Naive B cell (primary cell): ENCODE measurements at places on chromosomes 6 and 20.

DNA sequence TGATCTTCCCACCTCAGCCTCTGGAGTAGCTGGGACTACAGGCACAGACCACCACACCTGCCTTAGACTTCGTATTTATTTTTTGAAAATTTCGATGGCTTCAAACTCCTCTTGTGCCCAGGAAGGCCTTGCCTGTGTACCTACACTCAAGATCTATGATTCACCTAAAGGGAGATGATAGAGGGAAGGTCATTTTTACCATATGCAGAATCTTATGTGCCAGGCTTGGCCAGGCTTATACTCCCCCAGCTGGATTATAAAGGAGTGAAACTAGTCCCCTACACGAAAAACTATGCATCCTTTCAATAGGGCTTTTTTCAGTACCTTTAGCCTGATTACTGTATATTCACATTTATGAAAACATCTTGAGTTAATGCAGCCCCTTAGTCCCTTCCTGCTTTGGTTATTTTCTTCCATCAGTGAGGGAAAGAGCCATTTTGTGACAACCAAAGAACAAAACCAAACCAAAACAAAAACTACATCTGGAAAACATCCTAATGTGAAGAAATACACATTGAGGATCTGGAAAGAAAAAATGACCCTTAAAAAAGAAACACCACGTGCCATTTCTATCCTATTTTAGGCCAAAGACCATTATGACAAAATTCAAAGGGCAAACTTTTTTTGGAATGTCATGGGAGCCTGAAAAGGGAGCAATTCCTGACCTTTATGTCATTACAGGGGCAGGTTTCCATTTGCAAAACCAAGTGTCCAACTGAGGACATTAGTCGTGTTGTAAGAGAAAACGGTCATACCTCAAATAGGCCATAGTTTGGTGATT lies 34.7 kb downstream of the RIPOR2 start:
- no peak for DNase-seq

GRCh38 chr6:28758046-28758817 lies 165.6 kb downstream of the TRIM27 start:
- DNase-seq: no peak

- no peak for DNase-seq
Measured at GRCh38 chr6:71745525-71745924, 140.8 kb upstream of the RIMS1 start.

DNA sequence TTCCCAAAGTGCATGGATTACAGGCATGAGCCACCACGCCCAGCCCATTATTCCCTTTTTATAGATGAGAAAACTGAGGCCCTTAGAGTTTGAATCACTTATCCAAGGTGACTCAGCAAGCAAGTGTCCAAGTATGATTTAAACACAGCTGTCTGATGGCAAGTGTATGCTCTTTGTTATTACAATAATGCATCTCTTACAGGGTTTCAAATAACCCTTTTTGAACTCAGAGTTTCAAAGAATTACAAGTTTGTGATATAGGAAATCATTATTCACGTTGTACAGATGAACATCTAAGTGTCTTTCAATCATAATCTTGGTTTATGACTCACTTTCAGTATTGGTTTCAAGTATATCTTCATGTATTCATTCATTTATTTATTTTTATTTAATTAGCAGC lies 63.0 kb downstream of the CD83 start:
- no peak for DNase-seq

DNA sequence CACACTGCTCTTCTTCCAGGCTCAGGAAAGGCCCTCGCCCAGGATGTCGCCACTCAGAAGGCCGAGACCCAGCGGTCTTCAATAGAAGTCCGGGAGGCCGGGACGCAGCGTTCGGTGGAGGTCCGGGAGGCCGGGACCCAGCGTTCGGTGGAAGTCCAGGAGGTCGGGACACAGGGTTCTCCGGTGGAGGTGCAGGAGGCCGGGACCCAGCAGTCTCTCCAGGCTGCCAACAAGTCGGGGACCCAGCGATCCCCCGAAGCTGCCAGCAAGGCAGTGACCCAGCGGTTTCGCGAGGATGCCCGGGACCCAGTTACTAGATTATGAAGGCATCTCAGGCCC lies 1.0 kb downstream of the KHDC3L start:
- DNase-seq: no peak

GRCh38 chr20:46011631-46012482 lies 3.1 kb downstream of the MMP9 start:
- DNase-seq: no peak

DNA sequence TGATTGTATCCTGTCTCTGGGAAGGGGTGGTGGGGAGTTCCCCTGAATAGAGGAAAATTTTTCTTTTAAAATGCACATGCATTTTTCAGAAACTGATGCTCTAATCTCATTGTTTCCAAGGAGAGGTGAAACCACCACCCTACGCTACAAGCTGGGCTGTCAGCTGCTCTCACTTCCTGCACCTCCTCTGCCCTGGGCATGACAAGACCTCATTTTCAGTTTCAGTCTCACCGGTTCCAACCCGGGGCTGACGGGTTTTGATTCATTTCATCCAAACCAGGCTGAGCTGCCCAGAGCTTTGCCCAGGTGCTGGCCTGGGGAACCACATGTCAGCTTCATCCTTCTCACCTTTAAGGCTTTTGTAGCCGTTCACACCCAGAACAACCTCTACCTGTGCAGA lies 99.7 kb downstream of the EYA2 start:
- peak; percentile 4 for DNase-seq

DNA sequence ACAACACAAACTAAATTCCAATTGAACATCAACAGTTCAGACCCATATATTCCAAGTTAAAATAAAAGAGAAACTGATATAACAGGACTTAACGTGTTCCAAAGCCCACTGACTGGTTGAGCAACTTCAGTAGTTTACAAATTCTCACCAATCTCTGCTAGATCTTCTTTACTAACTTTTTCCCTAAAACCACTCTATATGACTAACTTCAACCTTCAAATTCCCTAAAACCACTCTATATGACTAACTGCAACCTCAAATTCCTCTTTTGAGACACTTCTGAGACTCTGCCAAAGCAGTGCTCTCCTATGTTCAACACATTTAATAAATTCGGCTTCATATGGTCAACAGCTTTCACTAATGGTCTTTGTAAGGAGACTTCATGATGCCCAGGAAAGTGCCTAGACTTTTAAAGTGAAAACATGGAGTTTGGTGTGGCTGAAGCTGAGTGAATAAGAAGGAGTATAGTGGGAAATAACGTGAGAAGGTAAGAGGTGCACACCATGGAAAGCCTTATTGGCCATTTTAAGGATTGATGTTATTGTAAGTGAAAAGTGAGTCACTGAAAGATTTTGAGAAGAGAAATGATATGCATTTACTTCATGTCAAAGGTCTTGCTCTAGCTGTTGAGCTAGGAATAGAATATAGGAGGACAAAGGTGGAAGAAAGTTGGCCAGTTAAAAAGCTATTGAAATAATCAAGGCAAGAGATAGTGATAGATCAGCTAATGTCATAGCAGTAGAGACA lies 134.0 kb upstream of the HCRTR2 start:
- DNase-seq: no peak

GRCh38 chr6:132003516-132004178 lies 52.5 kb upstream of the CCN2 start:
- no peak for DNase-seq

DNA sequence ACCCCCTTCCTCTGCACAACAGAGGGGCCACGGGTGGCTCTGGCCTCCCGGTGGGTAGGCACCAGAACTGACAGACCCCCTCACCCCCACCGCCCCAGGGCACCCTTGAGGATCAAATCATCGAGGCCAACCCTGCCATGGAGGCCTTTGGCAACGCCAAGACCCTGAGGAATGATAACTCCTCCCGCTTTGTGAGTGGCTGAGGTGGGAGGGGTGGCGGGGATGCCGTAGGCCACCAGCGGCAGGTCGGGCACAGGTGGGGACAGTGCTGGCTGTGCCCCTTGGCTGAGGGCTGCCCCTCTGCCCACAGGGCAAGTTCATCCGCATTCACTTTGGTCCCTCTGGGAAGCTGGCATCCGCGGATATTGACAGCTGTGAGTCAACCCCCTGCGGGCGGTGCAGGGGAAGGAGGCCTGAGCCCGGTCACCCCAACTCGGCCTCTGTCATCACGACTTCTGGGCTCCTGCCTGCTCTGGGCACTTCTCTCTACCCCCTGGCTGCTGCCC lies 29.1 kb downstream of the MYH7B start:
- no peak for DNase-seq

DNA sequence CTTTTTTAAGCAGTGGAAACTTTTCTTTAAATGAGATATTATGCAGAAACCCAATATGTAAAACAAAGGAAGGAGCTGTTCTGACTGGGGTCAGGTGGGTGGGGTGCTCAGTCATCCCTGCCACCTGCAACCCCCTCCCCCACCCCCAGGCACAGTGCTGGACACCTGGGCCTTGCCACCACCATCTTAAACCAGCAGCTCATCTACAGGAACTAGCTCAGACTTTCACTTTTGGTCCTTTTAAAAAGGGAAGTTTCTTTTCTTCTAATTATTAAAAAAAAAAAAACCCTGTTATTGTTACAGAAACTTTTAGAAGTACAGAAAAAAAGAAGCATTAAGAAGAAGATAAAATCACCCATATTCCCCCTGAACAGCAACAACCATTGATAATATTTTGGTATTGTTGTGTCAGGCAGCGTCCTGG lies 37.1 kb downstream of the PPP1R16B start:
- DNase-seq: peak; percentile 85

DNA sequence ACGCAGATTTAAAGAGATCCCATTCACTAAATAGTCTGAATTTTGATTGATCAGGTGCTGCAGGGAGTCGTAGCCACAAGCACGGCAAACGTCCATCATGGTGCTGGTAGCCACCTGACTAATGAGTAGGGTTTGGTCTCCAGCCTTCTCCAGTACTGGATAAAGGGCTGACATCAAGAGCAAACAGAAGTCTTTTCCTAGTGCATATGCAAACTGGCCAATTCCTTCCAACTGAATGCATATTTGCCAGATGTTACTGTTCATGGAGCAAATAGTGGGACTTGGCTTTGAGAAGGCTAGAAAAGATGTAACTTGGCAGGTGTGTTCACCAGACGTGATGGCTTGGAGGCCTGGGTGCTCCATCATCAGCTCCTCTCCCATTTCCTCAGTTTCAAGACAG lies 21.6 kb downstream of the TTI1 start:
- no peak for DNase-seq

DNA sequence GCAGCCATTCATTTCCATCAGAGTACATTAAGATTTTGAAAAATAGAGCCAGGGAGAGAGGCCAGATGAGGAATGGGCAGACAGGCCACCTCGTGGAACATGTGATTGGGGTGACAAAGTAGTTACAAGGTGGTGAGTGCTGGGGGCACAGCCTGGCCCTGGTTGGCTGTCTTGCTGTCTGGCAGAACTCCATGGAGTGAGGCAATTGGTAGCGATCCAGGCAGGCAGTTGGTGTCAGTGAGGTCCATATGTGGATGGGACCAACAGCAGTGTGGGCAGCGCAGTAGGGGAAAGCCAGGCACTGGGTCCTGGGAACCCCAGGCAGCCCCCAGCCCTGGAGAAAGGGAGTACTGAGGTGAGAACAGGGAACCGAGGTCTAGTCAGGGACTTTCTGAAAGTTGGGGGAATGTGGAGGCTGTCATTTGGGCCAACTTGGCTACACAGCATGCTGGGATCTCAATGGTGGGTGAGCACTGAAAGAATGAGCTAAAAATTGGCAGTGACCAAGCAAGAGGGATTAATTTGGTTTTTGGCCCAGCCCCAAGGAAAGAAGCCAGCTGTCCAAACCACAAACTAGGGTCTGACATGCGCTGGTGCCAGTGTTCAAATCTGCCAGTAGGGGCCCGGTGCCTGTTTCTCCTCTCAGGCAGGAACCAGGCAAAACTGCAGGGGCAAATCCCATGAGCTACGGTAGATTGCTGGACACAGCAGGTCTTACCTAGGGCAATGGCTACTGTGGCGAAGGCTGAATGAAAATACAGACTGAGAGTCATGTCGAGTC lies 61.4 kb upstream of the E2F3 start:
- DNase-seq: no peak

DNA sequence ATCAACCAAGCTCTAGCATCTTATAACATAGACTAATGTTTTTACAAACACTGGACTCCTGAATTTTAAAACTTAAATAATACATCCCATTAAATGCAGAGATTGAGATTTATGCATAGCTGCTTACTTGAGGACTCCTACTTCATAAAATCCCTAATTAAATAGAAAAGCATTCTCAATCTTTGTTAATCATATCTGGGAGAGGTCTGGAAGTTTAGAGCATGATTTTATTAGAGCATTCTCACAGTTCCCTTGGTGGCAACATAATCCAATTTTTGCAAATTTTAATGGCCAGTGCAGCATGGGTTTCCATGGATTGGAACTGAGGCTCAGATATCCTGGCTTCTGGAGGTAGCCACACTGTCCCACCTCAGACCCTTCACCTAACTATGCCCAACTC lies 19.5 kb downstream of the BTBD3 start:
- no peak for DNase-seq

GRCh38 chr20:41769592-41770018 lies 151.4 kb upstream of the CHD6 start:
- no peak for DNase-seq

DNA sequence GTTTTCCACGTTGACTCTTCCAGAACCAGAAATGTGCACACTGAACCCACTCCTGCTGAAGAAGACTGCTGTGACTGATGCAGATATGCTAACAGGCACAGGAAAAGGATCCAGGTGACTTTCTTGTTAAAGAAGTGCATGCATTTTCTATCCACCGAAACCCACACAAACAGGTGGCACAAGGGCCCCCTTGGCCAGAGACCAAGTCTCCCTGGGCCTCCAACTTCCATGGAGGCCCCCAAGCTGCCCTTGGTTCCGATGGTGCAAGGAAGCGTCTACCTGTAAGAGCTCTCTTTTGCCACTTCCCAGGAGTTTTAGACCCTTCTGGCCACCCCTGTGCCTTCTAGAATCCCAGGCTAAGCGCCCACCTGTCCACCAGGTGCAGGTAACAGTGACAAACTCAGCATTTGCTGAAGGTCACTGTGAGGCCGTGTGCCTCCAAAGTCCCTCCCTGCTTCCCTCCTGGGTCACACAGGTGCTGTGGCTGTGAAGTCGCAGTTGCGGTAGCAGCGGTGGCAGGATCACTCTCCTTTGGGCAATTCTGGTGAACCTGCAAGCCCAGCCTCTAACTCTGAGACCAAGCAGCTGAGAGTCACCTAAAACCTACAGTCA lies 134.8 kb downstream of the PXDC1 start:
- no peak for DNase-seq

- DNase-seq: no peak
Measured at GRCh38 chr6:46465294-46466165, 25.7 kb downstream of the RCAN2 start.

DNA sequence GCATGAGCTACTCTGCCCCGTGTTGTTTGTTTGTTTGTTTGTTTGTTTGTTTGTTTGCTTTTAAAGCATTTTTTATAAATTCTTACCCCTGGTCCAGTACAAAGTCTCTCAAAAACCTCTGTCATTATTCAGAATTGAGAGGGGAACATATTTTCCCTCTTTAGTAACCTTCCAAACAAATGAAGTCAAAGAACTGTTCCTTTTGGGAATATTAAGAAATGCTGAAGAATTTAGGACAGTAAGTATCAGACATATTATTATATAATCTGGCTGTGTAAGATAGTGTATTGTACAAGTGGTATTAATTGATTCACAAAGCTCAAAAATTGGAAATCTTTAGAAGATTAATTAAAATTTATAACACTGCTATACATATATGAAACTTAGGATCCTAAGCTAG lies 54.7 kb downstream of the BMP5 start:
- no peak for DNase-seq
